ELF-1 (cell line): ENCODE measurements at places on chromosomes 7 and 10.

DNA sequence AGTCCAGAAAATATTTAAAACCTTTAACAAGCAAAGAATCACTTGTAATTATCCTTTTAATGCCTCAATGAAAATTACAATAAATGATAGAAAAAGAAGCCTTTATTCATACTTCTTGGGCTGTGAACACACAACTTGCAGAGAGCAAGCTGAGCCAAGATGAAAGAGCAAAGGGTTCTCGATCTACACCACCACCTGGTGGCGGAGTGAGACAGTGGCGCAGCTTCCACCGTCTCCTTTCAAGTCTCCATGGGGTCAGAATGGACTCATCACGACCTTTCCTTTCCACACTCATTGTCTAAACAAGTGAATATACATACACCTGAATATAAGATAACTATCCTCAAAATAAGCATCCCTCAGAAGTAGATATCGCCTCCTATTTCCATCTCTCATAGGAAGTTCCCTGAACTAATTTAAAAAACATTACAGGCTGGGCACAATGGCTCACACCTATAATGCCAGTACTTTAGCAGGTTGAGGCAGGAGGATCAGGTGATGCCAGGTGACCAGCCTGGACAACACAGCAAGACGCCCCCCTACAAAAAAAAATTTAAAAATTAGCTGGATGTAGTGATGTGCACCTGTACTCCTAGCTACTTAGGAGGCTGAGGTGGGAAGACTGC lies 40.7 kb downstream of the ATE1 start:
- peak; percentile 81 for DNase-seq

DNA sequence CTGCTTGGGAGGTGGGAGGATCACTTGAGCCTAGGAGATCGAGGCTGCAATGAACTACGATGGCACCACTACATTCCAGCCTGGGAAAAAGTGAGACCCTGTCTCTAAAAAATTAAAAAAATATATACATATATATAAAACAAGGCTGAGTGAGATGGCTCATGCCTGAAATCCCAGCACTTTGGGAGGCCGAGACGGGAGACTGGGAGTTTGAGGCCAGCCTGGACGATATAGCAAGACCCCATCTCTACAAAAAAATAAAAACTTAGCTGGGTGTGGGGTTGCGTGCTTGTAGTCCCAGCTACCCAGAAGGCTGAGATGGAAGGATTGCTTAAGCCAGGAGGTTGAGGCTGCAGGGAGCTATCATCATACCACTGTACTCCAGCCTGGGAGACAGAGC lies 87.6 kb downstream of the CARD11 start:
- DNase-seq = no peak

DNA sequence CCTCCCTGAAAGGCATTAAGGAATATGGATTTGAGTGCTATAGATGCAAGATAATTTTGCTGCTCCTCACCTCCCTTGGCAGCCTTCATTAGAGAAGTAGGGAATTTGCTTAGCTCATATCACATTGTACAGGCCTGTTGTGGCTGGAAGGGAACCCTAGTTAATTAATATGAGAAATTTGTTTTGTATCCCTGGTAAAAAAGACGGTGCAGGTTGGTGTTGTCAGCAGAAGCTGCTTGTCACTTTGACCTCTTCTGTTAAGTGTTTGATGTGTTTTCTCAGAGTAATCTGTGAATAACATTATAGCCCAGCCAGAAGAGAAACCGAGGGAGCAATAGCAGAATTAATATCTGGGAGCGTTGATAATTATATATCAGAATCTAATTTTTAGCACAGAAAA lies 278.4 kb downstream of the LRMDA start:
- DNase-seq = no peak

GRCh38 chr7:7539152-7539551 lies 3.5 kb upstream of the COL28A1 start:
- no peak for DNase-seq

- peak; percentile 56 for DNase-seq
Measured at GRCh38 chr10:103660364-103661197, 167.1 kb downstream of the NEURL1 start.

DNA sequence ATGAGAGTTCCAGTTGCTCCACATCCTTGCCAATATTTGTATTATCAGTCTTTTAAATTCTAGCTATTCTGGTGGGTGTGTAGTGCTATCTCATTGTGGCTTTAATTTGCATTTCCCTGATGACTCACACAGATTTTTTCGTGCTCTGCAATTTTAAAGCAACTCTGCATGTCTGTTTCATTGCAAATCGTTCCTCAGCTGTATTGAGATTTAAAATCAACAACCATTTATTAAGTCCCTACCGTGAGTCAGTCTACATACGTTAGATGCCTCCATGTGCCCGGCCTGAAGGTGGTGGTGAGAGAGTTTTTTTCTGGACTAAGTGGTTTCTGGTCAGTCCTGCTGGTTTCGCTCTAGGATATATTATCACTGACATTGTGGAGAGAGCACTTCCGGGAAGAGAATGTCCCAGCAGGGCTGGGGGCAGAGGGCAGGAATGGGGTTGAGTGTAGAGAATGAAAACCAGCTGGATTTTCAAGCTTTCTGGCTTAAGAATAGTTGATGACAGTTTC lies 8.4 kb upstream of the HYCC1 start:
- no peak for DNase-seq

DNA sequence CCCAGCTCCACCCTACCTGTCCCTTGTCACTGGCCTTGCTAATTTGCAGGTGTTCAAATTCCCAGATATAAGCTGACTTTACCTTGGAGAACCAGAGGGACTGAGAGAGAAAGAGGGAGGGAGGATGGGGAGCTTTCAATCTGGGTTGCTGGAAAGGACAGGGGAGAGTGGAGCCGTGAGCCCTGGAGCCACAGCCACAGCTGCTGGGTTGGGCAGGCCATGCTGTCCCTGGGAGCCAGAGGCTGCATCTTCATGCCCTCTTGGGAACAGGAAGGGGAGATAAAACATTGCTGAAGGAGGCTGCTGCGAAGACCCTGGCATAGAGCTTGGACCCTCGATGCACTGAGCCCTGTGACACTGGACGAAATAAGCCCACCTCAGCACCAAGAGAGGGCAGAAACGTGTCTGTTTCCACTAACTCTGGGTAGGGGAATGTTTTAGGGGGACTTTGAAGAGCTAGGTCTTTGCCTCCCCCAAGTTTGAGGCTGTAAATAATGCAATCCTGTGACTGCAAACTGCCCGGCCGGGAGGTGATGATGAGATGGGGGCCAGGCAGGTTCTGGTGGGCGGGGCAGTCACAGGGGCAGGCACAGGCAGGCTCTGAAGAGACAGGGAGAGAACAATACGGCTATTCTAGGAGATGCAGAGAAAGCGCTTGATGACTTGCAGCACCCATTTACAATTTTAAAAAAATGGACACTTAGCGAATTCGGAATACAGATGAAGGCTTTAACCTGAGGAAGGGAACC lies 5.8 kb upstream of the JAKMIP3 start:
- DNase-seq = no peak

GRCh38 chr7:518630-519483 lies 789 bp downstream of the PDGFA start:
- peak; percentile 73 for DNase-seq

- DNase-seq = peak; percentile 25
Measured at GRCh38 chr10:59175538-59176240, 754 bp upstream of the PHYHIPL start.
